Stimulated activated CD4-positive, alpha-beta T cell treated with anti-CD3 and anti-CD28 coated beads, Interleukin-2, amount 100 ng/mL, for 48 hours (primary cell): ENCODE measurements at places on chromosomes 6 and 20.

- no peak for DNase-seq
These were observed 5.8 kb upstream of the MANBAL start for GRCh38 chr20:37283530-37284195.

DNA sequence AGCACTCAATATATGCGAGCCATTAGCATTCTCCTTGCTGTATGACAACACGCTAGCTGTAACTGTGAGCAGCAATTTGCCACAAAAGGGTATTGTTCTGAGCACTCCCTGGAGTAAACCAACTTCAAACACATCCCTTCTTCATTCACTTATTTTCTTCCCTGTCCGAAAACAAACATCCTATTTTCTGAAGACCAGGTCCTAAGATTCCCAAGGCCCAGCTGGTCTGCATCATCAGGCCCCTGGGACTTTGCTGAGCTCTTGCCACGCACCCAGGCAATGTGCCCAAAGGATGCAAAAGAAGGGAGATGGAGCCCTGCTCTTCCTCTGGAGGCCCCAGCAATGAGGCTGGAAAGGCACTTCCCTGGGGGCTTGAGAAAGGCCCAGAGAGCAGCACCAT lies 118.1 kb downstream of the PREX1 start:
- no peak for DNase-seq

GRCh38 chr6:63805808-63806572 lies 170.4 kb downstream of the PHF3 start:
- no peak for DNase-seq

DNA sequence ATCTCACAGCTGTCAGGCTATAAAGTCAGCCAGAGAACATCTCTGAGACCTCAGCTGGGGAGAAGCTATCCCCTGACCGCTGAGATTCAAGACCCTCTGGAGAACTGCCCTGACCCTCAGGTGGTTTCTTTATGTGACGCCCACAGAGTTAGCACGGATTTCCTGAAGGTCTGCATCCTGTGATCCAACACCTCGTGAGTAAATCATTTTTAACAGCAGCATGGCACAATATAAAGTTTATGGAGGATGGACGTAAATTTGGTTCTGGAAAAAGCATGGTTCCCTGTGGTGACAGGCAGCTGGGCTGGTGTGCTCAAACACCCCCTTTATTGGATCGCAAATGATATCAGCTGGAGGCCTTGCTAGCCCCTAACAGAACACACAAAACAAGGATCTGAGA lies 25.3 kb upstream of the TRAF3IP2 start:
- no peak for DNase-seq

GRCh38 chr20:62550087-62550632 lies 74.4 kb upstream of the GATA5 start:
- DNase-seq, result no peak

DNA sequence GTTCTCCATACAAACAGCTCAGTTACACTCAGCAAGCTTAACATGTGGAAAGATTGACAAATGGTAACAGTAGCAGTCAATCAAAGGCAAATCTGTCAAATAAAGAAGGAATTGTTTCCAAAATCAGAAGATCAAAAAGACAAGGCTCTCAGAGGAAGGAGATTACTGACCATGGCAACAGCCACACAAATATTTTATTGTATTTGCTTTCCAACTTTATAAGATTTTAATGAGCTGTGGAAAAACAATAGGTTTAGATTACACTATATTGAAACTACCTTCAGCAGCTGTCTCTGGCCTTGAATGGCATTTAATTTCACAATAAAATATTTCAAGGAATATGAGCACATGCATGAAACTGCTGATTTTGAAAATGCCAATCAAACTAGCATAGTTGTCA lies 1143.9 kb upstream of the GJE1 start:
- DNase-seq, result no peak

DNA sequence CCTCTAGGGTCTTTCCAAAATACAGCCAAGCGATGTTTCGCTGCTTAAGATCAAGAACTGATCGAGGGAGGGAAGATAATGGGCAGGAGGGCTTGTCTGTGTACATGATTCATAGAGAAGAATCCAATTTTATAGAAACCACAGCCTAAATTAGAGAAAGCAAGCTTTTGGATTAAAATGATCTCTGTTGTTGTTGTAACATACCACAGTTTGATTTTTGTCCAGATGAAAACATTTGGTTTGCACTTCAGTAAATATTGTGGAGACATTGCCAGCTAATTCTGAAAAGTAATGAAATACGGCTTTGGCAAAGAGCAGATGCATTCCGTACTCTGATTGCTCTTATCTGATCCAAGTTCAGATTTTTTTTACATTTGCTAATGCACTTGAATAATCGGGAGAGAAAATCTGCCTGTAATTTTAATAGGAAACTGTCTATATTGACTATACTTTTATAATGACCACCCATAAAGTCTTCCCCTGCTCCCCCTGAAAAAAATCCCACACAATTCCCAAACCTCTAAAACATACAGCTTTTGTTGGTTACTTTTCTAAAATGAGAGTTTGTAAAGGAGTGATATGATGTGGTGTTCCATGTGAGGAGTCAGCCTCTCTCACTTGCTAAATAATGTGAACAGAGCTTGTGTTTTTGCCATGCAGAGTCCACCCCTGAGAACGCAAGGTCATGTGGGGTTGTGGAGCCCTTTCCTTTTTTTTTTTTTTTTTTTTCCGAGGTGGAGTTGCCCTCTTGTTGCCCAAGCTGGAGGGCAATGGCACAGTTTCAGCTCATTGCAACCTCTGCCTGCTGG lies 199.9 kb downstream of the DTNBP1 start:
- DNase-seq, result no peak

DNA sequence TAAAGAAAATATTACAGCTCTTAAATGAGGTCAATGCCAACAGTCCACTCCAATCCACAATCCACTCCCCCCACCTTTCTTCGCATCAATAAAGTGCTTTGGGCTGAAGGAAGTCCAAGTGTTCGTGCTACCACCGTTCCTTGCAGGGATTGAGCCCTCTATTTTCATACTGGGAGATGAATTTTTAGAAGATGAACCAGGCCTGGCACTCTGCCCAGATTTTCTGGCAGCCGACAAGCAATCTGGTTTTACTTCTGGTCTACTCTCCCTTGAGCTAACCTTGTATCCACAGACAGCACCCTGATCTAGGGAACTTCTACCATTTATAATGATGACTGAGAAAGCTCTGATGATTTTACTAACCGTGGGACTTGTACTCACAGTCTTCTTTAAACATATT lies 72.3 kb downstream of the BTBD9 start:
- no peak for DNase-seq

GRCh38 chr6:143609501-143609900 lies 68.3 kb upstream of the PHACTR2 start:
- no peak for DNase-seq

- no peak for DNase-seq
These were observed 86.7 kb upstream of the F13A1 start for GRCh38 chr6:6407071-6407741.

DNA sequence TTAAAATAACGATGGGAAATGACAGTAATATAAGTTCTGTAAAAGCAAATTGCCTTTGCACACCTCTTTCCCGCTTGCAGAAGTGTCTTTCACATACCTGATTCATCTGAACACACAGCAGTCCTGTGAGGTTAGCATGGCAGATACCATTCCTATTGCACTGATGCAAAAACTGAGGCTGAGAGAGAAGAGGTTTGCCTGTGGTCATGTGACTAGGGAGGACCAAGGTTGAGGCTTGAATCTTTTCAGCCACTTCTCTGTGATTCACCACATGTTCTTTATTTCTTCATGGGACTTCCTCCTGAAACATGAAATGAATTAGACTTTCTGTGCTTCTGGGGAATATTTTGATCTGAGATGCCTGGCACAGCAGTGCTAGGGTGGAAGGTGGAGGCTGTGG lies 92.9 kb downstream of the VEGFA start:
- no peak for DNase-seq

GRCh38 chr6:2203264-2203663 lies 42.1 kb downstream of the GMDS start:
- no peak for DNase-seq

GRCh38 chr20:46928580-46929132 lies 34.0 kb downstream of the EYA2 start:
- no peak for DNase-seq

- DNase-seq, result no peak
These were observed 320.2 kb upstream of the POU3F2 start for GRCh38 chr6:98514073-98514720.

- no peak for DNase-seq
These were observed 2.9 kb downstream of the SDC4 start for GRCh38 chr20:45345104-45345936.

- no peak for DNase-seq
These were observed 7.1 kb downstream of the RPS6KA2 start for GRCh38 chr6:166619912-166620311.

GRCh38 chr6:35141007-35141655 lies at the start of gene TCP11:
Gene TCP11, minus strand, starts transcription at chr6:35141339. Its CDS starts 469 bp downstream, at chr6:35140870.
- DNase-seq, result peak; percentile 10

DNA sequence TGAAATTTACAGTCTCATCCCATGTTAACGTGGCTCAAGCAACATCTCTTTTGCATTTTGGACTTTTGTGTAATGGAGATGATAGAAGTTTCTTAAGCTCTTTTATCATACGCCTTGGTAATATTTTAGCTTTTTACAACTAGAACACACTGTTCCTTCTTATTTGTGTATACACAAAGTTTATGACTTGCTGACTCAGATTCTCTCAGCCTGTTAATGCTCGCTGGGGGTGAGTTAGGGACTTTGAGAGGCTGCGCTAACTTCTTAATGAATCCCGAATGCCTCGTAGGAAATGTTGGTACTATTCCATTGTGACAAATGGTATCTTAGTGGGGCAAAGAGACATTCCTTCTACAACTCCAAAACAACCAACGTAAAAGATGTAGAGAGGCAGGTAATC lies 509.7 kb downstream of the DOK5 start:
- DNase-seq, result no peak

- DNase-seq, result no peak
These were observed 12.2 kb downstream of the DLL1 start for GRCh38 chr6:170278743-170279094.

DNA sequence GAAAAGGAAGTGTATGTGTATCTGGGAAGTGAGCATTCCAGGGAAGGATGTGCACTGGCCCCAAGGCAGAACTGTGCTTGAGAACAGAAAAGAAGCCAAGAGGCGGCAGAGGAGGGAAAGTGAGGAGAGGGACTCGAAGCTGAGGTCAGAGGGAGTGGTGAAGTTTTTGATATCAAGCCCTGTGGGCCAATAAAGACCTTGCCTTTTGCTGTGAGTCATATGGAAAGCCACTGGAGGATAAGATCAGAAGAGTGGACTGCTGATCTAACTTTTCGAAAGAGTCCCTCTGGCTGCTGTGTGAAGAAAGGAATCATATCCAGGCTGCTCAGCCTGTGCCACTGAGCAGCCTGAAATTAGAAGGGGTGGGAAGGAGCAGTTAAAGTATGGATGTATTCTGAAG lies 99.4 kb downstream of the EYA4 start:
- DNase-seq, result no peak

GRCh38 chr6:2179241-2179640 lies 66.2 kb downstream of the GMDS start:
- DNase-seq, result no peak

- DNase-seq, result no peak
These were observed 28.1 kb downstream of the PTPN1 start for GRCh38 chr20:50538276-50538675.

DNA sequence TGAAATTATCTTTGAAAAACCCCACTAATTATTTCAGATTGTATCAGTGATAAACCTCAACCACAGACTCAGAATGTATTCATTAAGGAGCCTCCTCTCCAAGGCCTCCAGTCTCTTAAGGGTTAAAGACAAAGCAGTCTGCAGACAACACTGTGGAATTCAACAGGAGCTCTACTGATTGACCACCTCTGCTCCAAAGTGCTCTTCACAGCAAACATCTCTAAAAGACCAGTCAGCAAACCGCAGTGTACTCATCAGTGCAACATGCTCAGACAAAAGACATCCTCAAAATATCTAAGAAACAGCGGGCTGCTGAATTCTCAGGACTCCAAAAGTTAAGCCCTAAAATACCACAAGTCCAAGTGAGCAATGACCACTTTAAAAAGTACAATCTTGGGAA lies 42.0 kb downstream of the UQCC1 start:
- no peak for DNase-seq

DNA sequence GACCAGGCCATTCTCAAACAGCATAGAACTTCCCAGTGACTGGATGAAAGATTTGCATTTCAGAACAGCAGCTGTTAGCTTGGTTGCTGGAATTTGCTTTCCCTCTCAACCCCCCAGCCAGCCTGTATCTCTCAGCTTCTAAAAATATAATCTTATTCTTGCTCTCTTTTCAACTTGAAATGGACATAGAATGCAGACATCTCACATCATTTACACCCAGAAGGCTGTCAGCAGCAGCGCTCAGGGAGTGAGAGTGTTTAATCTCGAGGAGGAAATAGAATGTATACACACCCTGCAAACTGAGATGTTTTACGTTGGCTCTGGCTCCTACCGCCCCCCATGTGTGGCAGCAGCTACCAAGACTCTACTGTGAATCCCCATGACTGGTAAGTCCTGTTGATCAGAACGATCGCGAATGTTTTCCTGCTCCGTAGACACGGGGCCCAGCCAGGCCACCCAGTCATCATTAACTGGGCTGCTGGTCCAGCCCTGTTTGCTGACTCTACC lies 163.4 kb upstream of the SLC24A3 start:
- no peak for DNase-seq

DNA sequence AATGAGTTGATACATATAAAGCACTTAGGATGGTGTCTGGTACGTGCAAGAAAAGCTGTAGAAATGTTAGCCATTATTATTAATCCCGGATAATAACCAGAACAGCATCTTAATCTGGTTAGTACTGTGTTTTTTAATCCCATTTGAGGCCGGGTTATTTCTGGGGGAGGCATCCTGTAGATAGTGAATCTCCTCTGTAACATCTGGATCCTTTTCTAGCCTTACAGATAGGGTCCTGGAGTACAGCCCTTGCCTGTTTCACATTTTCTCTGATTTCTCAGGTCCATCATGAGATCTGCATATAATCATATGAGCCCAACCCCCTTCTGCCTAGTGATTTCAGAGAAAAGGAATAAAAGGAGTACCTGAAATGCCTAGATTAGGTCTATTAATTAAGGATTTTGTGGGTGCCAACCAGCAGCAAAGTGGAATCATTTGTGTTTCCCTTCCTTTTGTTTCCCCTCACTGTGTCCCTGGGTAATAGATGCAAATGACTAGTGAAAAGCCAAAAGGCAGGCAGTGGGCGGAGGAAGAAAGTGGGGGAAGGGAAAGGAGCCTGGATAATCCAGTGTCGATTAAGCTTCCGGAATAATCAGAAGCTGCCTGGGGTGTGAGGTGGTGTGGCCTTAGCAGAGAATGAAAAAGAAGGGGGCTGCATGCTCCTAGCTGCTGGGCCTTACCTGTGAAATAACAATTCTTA lies 88.9 kb downstream of the SOBP start:
- no peak for DNase-seq
